ENCODE measurements at places on chromosomes 3 and 15.

DNA sequence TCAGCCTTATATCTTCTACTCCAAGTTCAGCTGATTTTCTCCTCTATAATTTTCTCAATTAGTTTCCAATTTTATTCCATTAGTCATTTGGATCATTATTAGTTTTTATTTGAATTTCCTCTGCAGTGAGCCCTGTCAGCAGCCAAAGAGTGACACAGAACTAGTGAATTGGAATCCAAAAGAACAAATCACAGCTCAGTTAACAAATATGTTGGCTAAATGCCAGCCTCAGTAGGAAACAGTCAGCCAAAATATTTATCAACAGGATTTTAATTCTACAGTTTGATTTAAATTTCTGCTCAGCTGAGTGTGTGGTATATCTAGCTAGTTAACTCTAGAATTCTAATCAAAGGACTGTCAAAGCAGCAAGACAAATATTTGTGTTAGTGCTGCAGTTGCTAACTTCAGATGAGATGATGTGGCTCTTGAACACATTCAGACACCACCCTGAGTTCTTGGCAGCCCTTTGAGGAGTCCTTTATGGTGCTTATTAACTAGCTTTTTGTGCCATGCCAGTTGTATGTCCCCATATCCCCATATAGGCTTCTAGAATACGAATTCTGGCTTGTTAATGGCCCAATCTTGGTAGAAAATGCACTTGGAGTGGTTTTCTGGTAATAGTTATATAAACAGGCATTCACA lies 194.5 kb downstream of the CPNE4 start:
- DNase-seq = no peak

DNA sequence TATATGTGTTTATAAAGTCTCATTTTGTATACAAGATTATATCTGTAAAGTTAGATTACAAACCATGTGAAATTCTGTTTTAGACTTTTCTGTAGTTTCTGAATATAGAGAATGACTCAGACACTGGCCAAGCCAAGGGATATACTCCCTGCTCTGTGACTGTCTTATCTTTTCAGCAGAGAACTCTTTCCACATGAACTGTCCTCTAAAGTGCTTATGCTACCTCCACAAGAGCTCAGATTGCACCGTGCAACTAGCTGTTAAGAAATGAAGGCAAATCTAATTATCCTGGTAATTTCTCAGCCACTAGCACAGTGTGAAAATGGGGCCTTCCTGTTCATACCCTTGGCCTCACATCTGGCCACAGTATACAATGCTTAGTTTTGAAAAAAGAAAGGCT lies 44.3 kb upstream of the CPNE4 start:
- no peak for DNase-seq

DNA sequence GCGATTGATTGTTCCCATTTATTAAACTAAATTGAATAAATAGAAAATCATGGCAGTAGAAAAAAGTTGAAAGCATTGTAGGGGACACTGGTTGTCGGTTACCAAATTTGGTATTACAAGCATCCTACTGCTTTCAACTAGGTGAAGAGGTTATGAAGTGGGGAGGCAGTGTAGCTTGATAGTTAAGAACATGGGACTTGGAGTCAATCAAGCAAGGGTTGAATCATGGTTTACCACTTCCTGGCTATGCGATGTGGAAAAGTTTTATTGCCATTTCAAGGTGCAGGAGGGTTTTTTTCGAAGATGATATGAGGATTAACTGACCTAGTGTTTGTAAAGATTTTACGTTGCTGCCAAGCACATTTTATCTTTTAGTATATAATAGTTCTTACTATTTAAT lies 318.2 kb upstream of the KCNH8 start:
- DNase-seq = no peak

DNA sequence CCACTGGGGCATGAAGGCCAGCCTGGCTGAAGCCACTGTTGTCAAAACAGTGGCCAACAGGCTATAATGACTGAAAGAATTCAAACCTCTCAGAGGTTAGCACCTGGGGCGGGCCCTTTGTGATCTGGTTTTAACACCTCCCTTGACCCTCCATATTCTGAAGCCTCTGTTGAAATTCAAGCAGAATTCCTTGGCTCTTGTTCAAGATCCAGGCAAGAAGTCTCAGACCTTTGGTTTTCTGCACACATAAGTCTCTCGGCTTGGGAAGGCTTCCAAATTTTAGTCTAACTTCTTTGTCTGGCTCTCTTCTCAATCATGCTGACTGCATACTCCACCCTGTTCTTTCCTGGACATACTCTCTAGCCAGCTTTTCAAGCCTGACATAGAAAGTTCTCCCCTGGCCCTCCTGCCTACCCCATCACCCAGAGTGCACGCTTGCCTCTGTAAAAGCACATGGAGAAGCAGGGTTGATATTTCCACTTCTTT lies 144.5 kb downstream of the PDZRN3 start:
- DNase-seq = no peak

DNA sequence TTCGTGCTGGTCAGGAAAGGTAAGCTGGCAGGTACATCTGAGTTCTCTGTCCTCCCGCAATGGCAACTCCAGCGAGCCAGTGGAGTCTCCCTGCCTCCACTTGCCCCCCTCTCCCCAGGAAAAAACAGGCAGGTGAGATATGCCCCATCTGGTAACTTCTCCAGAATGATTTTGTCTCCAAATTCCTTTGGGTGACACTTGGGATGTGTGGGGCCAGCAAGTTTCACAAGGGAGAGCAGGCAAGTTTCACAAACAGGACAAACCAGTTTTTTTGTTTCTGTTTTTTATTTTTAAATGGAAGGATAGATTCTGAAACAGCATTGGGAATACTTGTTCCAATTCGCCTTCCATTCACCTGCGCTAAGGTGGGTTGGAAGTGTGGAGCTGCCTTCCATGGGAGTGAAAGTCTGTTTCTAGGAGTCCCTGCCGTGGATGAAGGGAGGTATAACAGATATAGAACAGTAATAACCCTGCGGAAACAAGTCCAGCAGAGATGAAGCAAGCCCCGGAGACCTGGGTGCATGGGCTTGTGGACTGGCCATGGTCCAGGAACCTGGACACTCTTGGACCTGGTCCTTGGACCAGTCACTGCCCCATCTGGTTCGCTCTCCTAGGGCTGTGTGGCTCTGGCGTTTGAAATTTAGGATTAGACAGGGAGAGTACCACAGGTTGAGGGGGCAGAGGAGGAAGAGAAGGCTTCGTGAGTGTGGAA lies 22.9 kb upstream of the KIF23 start:
- no peak for DNase-seq

DNA sequence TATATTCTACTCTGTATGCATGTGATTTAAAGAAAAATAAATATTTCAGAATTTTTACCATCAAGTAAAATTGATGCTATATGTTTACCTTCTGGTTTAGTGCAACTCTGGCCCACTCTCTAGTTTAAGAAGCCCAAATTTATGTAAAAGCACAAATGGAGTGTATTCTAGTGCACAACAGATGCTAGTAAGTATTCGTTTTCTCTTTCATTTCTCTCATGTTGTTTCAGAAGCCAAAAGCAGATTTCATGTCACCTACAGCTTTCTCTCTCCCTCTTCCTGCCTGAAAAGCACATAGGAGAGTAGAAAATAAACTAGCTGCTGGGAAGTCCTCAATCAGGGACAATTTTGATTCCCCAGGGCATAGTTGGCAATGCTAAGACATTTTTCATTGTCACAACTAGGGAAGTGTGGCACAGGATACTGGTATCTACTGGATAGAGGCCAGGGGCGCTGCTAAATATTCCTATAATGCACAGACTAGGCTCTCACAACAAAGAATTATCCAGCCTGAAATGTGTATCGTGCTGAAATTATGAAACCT lies 147.4 kb upstream of the ARHGEF26 start:
- no peak for DNase-seq

GRCh38 chr3:167113035-167113830 lies 266.9 kb downstream of the ZBBX start:
- DNase-seq = no peak
